ENCODE measurements at places on chromosomes 4 and X. TPM values are rescaled to one million over a fixed set of nuclear protein-coding genes. Genes with fewer than 3 reads are reported as not detected.

Gene TMEM156
- polyA plus RNA-seq: 0.10 TPM

Gene EFNB1
- 33.5 TPM for polyA plus RNA-seq

Gene ABCG2
- polyA plus RNA-seq: 0.22 TPM

Gene ZIC3
- not detected for polyA plus RNA-seq

Gene XK
- polyA plus RNA-seq: 1.8 TPM

Gene GAGE12J
- not detected for polyA plus RNA-seq

Gene ADAM29
- not detected for polyA plus RNA-seq

Gene IL3RA
- polyA plus RNA-seq: 20.8 TPM

Gene FGFBP2
- 2.3 TPM for polyA plus RNA-seq

All from heart right ventricle (tissue), 16 donors.